M059J (cell line): ENCODE measurements at places on chromosomes 6 and 20.
A peak's percentile ranks its signal among the peaks of the same experiment; 100 is the strongest.

GRCh38 chr20:40017765-40018164, 671.3 kb downstream of the MAFB start:
- no peak for DNase-seq

DNA sequence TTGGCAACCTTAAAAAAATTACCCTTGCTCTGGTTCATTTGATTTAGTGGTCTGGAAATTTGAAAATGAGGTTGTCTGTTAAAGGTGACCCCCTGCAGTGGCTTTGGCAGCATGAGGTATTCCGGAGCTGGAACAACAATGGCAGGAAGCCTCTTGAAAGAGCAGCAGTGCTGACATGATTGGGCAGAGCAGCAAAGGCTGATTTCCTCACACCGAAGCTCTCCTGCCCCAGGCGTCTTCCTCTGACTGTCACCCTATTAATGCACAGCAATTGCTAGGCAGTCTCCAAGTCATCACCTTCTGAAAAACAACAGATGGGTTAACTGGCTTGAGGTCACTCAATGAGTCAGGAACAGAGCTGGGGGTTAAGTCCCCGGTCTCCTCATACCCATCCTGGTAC, 241.8 kb upstream of the MMS22L start:
- peak; percentile 53 for DNase-seq

- no peak for DNase-seq
Observed at GRCh38 chr6:83921315-83921714, 61.8 kb downstream of the CYB5R4 start.

- no peak for DNase-seq
Observed at GRCh38 chr6:166153966-166154365, 13.7 kb downstream of the TBXT start.

DNA sequence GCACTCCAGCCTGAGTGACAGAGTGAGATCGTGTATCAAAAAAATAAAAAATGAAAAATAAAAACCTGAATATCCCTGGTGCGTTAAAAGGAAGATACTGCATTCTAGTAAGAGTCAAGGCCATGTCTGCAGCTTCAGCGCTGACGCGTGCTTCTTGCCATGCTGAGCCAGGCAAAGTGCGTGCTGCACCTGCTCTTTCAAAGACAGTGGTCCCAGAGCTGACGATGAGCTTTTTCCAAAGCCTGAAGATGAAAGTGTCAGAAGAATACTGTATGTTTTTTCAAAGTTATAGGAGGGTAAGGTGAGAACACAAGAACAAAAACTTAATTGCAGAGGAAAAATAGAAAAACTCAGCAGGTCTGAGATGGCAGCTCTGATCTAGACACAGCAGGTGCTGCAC, 115.1 kb downstream of the RNASET2 start:
- no peak for DNase-seq

DNA sequence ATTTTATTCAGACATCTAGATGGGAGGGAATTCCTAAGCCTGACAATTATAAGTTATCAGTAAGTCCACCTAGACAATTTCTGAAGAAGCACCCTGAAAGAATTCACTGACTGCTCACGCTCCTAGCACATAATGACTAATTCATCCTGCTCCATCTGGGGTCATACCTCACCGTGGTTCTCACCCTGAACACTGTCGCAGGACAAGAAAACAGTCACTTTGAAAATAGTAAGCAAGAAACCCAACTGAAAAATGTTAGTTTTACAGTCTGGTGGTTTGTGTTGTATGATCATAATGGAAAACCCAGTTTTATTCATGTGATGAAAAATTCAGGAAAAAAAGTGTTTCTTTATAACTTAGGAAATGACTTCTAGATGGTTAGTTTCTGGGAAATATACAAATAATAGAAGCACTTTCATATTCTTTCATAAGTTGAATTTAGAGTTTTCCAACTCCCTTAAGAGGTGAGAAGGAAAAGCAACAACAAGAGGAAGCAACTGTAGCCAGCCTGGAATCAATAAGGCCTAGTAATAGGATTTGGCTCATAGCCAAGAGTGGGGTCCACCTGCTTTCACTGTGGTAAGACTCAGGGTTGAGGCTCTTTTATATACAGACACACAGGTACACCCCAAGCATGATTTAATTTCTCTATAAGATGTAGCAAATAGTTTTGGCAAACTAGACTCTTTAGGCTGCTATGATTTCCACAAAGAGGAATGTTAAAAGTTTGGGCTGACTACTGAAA, 94.1 kb downstream of the HIVEP2 start:
- DNase-seq: peak; percentile 82

DNA sequence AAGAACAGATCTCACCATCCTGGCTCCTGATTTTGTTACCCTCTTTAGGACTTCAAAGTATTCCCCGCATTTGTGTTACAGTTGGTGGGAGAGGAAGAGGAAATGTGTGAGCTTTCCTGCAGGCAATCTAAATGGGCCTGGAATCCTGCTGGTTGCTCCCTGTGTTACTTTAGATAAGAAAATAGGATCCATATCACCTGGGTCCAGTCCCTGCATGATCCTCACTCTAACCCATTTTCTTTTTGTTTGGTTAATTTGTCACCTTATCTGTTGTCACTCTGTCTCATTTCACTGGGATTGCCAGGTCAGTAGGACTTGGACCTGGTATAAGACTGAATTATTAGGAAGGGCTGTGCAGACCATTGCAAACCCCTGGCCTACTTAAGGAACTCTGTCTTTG, 175.9 kb upstream of the GJE1 start:
- DNase-seq: peak; percentile 12

- DNase-seq: peak; percentile 78
Observed at GRCh38 chr6:135180542-135181332, at the start of gene MYB. TSS of gene MYB (plus strand) at chr6:135181308. CDS start at chr6:135181514, 206 bp downstream.

- DNase-seq: no peak
Observed at GRCh38 chr20:48096957-48097890, 311.9 kb upstream of the SULF2 start.

GRCh38 chr6:80640176-80640575, 533.7 kb downstream of the BCKDHB start:
- DNase-seq: peak; percentile 19

DNA sequence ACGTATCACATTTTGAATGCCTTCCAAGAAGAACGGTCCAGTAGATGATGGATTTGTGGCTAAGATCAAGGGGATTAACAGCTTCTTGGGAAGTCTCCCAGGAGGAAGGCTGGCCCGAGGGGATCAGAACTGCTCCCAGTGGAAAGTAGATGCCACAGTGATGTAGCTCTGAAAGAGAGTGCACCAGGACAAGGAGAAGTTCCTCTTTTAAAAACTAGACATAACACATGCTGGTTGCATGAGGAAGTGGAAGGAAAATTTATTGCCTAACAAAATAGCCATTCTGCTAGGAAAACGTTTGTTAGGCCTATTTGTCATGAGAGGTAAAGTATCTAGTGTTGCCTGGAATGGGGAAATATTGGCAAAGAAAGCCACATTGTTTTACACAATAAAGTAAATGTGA, 87.8 kb downstream of the CDH26 start:
- peak; percentile 94 for DNase-seq

- DNase-seq: no peak
Observed at GRCh38 chr20:889932-890463, 26.1 kb downstream of the ANGPT4 start.

- DNase-seq: no peak
Observed at GRCh38 chr6:148635070-148635743, 111.6 kb upstream of the UST start.

DNA sequence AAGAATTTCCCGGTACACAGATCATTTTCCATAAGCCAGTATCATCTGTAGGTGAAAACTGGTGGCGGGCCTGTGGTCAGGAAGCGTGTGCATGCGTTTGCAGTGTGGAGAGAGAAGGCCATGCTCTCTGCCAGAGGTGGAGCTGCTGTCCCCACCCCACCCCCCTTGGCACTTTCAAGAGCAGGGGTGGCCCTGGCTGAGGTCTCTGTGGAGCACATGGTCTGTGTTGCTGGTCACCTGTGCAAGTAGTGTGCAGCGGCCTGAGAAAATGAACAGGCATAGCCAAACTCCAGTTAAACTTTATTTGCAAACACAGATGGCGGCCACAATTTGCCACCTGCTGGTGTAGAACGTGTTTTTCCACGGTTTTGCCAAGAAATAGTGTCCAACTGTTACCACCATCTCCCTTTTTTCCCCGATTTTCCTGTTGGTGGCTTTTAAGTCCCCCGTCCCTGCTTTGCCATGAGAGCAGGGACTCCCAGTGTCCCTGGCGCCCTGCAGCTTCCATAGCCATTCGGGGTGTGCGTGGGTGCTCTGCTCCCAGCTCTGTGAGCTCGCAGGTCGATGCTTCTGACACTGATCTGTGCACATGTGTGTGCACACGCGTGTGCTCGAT, 2.5 kb downstream of the ADRM1 start:
- DNase-seq: peak; percentile 12
